ENCODE measurements at places on chromosomes 4 and X.

- no peak for DNase-seq
Observed at GRCh38 chr4:8652181-8653078, 59.9 kb downstream of the CPZ start.

- no peak for DNase-seq
Observed at GRCh38 chr4:14853176-14853943, 148.9 kb upstream of the CPEB2 start.

- no peak for DNase-seq
Observed at GRCh38 chr4:71229477-71230270, 109.1 kb upstream of the SLC4A4 start.

GRCh38 chr4:109179061-109179460 is 123.4 kb downstream of the COL25A1 start:
- no peak for DNase-seq

DNA sequence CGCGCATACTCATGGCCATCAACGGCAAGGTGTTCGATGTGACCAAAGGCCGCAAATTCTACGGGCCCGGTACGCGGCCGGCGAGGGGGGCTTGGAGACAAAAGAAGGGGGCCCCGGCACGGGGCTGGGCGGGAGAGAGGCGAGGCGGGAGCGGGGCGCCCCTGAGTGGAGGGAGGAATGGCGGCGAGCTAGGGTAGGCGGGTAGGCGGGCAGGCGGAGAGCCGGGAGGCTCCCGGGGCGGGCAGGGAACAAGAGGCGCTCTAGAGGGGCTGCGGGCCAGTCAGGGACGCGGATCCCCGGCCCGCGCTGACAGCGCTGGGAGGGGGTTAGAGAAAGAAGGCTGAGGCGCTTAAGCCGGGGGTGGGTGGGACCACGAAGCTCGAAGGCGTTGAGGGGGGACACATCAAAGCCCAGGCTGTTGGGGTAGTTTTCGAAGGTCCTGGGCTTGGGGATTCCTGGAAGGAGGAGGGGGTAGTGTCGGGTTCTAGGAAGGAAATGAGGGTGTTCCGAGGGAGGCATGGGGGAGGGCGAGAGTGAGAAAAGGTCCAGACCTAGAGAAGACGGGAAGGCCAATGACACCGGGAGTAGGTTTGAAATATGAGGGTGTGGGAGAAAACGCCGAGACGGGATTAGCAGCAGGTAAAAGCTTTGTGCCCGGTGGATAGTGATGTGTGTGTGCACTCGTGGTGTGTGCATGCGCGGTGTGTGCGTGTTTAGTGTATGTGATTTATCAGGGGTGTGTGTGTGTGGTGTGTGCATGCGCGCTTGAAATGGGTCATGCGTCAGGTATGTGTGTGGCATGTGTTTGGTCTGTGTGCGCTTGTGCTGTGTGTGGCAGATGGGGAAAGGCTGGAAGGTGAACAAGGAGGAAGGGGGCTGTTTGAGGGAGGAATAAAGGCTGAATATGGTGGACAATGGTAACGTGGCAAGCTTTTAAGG is 807 bp downstream of the PGRMC1 start:
- DNase-seq, result peak; percentile 34

- no peak for DNase-seq
Observed at GRCh38 chr4:118557298-118557851, 127.8 kb upstream of the METTL14 start.

GRCh38 chr4:23962462-23962861 is 72.6 kb upstream of the PPARGC1A start:
- no peak for DNase-seq

DNA sequence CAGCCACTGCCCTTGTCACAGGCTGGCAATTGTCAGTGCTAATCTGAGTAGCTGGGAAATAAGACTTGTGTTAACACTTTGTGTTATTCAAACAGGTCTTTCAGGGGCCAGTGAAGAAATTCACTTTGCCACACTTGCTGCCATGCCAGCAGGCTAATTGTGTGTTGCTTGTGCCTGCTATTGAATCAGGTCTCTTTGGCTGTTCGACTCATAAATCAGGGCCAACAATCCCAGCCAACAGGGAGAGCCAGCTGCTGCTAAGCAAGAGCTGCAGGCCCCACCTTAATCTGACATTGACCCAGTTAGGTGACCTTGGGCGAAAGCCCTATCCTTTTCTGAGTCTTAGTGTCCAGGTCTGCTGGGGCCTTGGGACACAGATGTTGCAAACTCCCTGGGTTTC is 28.1 kb upstream of the MAMLD1 start:
- DNase-seq, result no peak

DNA sequence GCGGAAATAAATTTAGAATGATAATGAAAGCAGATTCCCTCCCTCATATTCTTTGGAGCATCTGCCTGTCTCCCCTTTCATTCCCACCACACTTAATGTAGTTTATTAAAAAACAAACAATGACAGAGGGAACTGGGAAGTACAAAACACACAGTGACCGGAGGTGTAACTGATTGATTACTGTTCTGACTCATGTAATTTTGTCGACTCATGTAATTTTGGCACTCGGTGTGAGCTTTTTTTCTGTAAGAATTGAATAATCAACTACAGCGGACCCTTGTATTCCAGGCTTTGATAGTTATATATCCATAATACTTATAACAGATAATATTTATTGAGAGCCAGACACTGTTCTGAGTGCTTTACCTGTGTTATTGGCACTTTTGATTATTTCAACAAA is 110.4 kb downstream of the PALLD start:
- DNase-seq, result no peak

- DNase-seq, result no peak
Observed at GRCh38 chr4:148435654-148436406, 6.4 kb downstream of the NR3C2 start.

- DNase-seq, result no peak
Observed at GRCh38 chr4:55125763-55126541, 557 bp upstream of the KDR start.

DNA sequence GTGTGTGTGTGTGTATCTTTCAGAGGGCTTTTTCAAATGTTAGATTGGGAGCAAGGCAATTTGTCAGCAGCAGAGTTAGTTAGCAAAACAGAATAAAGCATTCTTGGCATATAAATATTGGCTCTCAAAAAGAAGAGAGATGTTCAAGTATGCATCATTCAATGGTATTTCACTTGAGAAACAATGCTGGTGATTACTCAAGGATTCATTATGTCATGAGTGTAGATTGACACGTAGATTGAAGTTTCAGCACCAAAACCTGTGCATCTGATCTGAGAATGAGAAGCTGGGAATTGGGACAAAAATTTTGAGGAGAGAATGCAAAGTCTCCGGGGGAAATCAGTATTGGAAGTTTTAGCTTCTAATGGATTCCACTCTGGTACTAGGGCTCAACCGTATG is 241.4 kb downstream of the FRMPD4 start:
- DNase-seq, result no peak

DNA sequence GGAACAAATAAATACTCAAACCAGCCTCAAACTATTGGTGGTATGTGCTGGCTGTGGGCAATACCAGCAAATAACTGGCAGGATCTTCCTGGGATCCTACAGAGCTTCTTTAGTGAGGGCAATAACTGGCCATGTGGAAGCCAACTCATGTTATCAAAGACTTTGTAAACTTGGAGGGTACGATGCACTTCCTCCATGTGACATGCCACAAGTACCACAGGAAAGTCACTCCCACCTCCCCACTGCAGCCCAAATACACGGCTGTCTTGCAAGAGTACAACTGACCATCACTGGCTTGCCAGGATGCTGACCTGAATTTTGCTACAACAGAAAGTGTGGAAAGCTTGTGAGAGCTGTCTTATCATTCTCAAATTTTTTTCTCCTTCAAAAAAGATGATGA is 93.3 kb upstream of the MAML3 start:
- no peak for DNase-seq

DNA sequence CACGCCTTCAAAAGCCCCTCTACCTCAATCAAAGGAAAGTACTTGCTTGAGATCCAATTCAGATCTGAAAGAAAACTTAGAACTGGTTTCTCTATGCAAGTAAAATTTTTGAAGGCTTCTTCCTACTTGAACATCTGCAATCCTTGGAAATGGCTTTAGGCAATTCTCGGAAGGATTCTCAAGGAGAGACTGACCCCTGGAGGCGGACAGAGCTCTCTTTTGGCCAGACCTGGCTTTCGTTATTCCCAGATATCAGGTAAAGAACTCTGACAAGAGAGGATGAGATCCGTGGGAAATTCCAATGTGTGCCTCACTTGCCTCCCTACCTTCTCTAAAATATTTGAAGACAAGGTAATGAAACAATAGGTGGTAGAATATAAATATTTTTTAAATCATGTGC is 670.3 kb upstream of the FAM241A start:
- DNase-seq, result no peak

GRCh38 chrX:133497356-133497755 is 82.1 kb upstream of the GPC4 start:
- DNase-seq, result no peak

GRCh38 chr4:182384631-182385091 is 141.5 kb downstream of the TENM3 start:
- no peak for DNase-seq

GRCh38 chr4:2251795-2252529 is 9.9 kb downstream of the MXD4 start:
- DNase-seq, result no peak

DNA sequence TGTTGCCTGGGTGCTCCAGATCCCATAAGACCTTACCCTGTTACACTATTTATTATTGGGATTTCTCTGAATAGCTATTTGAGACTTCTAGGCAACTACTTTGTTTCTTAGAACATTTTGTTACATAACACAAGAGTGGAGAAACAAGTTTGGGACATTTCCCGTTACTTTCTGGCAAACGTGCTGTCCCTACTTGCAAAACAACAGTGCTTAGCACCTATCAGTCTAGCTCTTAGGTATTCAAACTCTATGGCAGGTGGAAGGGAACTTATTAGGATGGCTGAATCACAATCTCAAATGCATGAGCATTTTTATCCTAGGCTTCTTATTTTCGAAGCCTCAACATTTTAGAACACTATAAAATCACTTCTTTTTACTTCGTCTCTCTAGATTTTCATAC is 613.6 kb downstream of the DMD start:
- DNase-seq, result no peak

GRCh38 chrX:154431341-154431740 is 2.9 kb downstream of the ATP6AP1 start:
- DNase-seq, result no peak

DNA sequence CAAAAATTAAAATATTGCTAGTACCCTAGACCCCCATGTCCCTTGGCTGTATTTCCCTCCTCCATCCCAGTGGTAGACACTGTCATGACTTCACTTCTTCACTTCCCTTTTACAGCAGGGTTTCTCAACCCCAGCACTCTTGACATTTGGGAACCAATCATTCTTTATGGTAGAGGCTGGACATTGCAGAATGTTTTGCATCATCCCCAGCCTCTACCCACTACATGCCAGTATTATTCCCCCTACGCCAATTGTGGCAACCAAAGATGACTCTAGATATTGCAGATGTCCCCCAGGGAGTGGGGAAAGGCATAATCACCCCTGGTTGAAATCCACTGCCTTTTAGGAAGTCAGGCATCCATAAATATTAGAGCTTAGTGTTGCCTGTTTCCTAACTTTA is 138.6 kb downstream of the AMELX start:
- DNase-seq, result no peak

- no peak for DNase-seq
Observed at GRCh38 chrX:125709532-125709931, 389.9 kb downstream of the TEX13C start.

- no peak for DNase-seq
Observed at GRCh38 chrX:123140904-123141303, 43.2 kb upstream of the GRIA3 start.

DNA sequence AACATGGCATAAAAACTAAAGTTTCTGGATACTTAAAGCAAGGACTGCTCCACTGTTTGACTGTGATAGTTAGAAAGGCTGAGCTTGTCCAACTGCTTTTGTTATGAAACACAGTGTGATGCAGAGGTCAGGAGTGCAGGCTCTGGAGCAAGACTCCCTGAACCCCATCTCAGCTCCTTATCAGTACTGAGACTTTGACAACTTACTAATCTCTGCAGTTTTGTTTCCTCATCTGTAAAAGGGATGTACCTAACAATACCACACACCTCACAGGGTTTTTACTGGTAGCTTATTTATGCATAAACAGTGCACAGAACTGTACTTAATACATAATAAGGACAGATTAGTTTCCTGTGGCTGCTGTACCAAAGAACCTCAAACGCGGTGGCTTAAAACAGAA is 804.3 kb downstream of the FSTL5 start:
- no peak for DNase-seq

DNA sequence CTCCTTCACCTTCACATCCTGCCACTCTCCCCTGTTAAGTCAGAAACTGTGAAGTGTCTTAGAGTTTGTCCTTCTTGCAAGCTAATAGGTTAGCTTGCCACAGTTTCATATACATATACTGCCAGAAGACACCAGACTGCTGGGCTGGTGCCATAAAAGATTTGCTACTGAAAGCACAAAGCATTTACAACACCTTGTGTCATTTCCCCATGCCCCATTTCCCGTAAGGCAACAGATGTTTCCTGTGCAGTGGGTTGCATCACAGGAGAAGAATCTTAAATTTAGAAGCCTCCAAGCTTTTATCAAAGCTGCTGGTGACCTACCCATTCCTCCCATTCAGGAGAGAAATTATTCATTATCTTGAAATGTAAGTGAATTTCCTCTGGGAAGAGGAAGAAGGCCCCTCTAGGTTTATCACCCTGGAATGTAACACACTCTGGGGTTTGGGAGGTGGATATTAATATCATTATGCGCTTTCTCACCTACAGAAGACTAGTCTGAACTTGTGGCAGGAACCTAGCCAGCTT is 34.5 kb upstream of the RAB33B start:
- no peak for DNase-seq

DNA sequence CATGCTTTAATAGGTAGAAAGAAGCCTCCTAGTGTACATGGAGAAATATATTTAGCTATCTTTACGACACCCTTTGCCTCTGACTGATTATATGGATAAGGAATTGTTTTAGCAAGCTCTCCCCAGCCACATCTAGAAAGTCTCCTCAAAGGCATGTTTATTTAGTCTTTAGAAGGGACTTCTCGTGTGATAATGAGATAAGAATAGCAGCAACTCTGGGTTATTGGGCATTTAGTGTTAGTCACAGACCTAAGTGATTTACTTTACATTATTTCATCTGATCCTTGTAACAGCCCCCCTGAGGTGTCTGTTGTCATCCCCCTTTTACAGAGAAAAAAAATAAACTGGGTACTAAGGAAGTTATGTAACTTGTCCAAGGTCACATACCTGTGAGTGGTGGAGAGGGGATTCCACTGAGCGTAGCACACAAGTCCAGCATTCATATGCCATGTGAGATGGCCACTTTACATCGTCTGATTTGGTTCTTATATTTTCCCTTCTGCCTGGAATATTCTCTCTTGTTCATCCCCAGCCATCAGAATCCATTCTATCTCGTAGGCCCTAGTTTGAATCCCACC is 77.7 kb downstream of the TSPAN7 start:
- no peak for DNase-seq

DNA sequence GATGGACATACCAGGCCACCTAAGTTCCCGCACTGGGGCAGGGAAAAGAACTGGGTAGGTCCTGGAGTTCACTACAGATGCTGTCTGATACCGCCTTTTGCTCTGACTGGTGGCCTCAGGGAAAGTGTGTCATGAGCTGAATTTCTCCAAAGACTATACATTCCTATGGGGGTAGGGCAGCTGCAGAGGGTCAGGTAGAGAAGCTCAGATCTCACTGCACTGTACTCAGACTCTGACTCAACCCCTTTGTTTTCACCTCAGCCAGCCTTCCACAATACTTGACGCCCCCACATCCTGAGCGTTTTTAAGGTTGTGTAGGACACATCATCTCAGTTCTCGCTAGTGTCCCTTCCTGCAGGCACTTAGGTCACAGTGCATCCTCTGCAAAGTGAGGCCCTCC is 7.8 kb downstream of the GATB start:
- DNase-seq, result peak; percentile 29

- DNase-seq, result no peak
Observed at GRCh38 chr4:187617113-187617512, 378.5 kb upstream of the ZFP42 start.

GRCh38 chrX:134162032-134162431 is 75.0 kb upstream of the CCDC160 start:
- DNase-seq, result no peak

All from activated T-cell treated with anti-CD3 and anti-CD28 coated beads, Interleukin-2, amount 50 U/mL, for 48 hours (primary cell).